ENCODE measurements at places on chromosomes 2 and 18. TPM values are rescaled to one million over a fixed set of nuclear protein-coding genes. Genes with fewer than 3 reads are reported as not detected.

Gene AQP4
- total RNA-seq = 0.49 TPM

DNA sequence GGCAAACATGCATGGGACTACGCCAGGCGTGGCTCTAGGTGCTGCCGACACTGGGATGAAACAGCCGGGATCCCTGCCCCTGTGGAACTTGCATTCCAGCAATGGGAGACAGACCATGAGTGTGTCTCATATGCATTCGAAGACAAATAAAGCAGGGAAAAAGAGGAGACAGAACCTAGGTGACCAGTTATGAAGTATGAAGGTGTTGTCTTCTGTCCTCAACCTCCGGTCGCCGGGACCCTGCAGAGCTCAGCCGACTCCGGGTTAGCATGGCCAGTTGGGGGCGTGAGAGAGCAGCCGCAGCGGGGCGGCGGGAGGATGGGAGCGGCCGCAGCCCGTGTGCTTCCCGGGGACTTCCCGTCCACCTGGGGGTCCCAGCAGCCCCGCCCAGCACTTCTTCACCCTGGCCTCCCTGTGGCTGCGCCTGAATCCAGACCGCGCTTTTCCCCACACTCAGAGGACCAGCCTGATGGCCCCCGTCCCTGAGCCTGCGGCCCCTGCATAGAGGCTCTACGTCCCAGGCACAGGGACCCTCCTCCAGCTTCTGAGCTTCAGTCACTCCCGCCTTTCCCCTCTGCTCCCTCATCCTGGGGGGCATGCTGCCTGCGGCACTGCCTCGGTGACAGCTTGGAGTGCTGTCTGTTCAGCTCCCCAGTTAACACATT is 11.4 kb downstream of the ID2 start:
- H3K36me3 ChIP-seq = no peaks in the 10 kb centered on the region
- H3K4me3 ChIP-seq = peak overlapping the region; percentile 16
- no peaks in the 10 kb centered on the region for H3K27me3 ChIP-seq
- peaks cover 6% of the 10 kb centered on the region for H3K4me1 ChIP-seq
- no peak for DNase-seq

Gene EN1
- total RNA-seq = not detected

Gene SERPINB10
- 0.98 TPM for total RNA-seq

All from vagina (tissue), 2 donors.